ENCODE measurements at places on chromosomes 11 and 22.

DNA sequence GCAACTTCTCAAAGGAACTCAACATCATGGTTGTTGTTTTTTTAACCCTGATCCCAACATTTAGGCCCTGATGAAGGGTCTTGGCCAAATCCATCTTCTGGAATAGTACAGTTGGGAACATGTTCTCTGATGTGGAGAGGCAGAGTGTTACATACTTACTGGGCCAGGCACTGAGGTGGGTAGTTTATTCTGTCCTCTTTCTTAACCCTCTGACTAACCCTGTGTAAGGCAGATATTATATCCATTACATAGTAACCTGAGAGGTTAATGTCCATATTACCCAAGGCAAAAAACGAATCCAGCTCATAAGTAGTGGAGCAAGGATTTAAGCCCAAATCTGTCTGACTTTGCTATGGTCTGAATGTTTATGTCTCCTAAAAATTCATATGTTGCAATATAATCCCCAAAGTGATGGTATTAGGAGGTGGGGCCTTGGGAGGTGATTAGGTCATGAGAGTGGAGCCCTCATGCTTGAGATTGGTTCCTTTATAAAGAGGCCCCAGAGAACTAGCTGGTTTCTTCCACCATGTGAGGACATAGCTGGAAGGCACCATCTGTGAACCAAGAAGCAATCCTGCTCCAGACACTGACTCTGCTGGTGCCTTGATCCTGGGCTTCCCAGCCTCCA is 16.3 kb downstream of the PPFIBP2 start:
- no peak for DNase-seq

- DNase-seq, result no peak
Measured at GRCh38 chr11:40877981-40878380, 581.5 kb downstream of the LRRC4C start.

DNA sequence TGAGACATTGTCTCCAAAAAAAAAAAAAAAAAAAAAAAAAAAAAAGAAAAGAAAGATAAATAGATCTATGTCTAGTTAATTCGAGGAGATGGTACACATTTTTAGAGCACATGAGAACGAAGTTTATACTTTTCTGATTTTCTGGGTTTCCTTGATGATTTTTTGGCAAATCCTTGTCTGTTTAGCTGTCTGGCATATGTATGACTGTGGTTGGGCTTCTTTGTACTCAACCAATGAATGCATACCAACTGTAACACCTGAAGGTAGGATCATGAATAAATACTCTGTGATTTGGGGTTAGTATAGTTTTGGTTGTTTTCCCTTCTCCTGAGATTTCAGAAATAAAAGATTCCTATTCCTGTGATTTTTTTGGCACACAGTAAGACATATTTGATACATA is 63.1 kb downstream of the ARHGEF12 start:
- no peak for DNase-seq

DNA sequence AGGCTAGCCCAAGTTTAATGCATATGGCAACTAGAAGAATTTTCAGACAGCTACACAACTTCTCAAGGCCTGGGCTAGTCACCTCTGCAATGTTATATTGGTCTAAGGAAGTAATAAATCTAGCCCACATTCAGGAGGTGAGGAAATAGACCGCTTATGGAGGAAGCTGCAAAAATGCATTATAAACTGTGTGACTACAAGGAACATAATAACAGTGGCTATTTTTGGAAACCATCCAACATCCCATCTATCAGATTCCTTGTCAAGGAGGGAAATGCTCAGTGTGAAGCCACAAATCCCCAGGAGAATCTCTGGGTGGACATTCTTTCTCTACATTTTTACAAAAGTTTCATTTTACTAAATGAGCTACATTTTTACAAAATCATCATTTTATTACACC is 76.1 kb downstream of the BBOX1 start:
- DNase-seq, result no peak

- no peak for DNase-seq
Measured at GRCh38 chr11:69232821-69233743, 60.9 kb upstream of the MYEOV start.

All from activated naive CD4-positive, alpha-beta T cell (primary cell).